Vagina (tissue), 2 donors: ENCODE measurements at places on chromosomes 4 and X.

GRCh38 chr4:148730766-148731165, 288.6 kb upstream of the NR3C2 start:
- DNase-seq = no peak

DNA sequence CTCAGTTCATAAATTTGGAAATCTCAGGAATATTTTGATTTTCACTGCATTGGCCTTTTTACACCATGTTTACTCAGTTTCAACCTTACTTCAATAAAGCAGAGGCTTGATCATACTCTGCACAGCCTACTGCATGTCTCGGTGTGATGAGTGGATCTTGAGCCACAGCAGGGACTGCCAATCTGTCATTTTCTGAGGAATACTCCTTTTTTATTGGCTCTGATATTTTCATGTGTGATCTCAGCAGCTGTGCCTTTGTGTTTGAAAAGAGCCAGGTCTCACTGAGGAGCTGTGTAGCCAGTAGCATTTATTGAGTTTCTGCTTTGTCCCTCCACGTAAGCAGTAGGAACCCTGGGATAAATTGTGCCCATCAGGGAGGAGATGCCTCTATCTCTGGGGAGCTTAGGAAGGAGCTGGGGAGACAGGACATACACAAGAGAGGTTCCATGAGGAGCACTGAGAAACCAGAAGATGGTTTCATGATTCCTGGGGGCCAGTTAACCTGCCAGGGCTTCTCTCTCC, 18.9 kb upstream of the TRIM2 start:
- no peak for DNase-seq

- DNase-seq = no peak
Observed at GRCh38 chr4:102326951-102327350, 18.3 kb downstream of the SLC39A8 start.

DNA sequence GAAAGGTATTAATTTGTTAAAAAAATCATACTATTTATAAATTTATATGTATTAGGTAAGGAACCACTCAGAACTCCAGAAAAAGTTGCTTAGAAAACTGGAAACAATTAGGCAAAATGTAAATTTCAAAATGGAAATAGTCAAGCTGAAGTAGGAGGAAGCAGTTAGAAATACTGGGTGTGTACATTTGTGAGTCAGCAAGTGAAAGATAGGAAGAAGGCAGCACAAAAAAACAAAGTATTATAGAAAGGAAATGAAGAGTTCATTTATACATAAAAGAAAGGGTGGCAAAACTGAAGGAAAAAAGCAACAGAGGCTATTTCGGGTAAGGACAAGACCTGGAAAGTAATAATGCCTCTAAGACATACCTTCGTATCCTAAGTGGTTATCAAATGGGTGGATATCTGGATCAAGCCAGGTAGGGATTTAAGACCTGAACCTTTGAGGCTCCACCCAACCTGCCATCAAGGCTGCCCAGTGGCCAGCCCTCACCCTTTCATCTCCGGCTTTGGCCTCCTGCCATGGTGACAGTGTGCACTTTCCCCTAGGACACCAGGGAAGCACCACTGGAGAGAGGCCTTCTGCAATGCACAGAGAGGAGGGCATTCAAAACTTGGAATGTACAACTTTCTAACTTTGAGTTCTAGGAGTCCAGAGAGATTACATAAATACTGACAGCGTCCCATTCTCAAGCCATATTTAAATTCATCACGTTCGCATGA, at the start of gene LRRC66:
TSS of gene LRRC66 (minus strand) at position 428 of the 722 bp plus-strand sequence. CDS start 2,750 bp downstream, outside the sequence.
- DNase-seq = no peak

DNA sequence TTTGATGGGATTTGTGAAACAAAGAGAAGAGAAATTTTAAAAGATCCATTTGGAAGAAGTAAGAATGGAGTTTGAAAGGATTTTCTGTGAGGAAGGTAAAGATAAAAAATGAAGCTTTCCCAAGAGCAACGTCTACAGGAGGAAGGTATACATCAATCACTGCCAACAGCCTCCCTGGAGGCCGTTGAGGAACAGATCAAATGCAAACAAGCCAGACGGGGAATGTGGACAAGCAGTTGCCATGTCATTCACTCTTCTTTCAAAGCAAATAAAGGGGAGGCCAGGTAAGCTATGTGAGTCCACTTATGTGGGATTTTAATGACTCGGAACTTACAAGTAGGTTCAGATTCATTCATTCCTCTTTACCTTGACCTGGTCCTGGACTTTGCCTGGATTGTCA, 1020.5 kb upstream of the AGA start:
- DNase-seq = no peak

GRCh38 chrX:68728186-68728585, 80.7 kb downstream of the STARD8 start:
- no peak for DNase-seq

- no peak for DNase-seq
Observed at GRCh38 chrX:24702362-24703184, 8.9 kb downstream of the POLA1 start.

GRCh38 chr4:127307996-127308395, 324.8 kb upstream of the INTU start:
- DNase-seq = no peak

DNA sequence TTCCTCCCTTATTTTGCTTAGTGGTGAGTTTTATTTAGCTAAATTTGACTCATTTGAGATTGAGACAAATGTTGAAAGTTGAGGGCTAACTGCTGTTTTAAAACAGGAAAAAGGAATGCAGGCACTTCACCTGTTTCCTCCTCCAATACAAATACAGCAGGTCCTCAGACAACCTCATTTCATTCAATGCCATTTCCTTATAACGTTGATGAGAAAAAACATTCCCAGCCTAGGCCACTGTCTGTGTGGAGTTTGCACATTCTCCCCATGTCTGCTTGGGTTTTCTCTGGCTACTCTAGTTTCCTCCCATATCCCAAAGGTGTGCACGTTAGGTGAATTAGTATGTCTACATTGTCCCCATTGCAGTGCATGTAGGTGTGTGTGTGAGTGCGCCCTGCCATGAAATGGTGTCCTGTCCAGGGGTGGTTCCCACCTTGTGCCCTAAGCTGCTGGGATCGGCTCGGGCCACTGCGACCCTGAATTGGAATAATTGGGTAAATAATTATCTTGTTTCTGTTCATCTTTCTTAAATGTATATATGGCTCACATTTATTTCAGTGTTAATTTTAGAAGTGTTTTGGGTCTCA, 21.9 kb downstream of the SMAD1 start:
- no peak for DNase-seq
